ENCODE measurements at places on chromosomes 5 and 9.

GRCh38 chr5:154228696-154229095, 38.2 kb downstream of the GALNT10 start:
- no peak for DNase-seq

GRCh38 chr5:159987031-159987674, 21.8 kb upstream of the TTC1 start:
- DNase-seq = peak; percentile 31

DNA sequence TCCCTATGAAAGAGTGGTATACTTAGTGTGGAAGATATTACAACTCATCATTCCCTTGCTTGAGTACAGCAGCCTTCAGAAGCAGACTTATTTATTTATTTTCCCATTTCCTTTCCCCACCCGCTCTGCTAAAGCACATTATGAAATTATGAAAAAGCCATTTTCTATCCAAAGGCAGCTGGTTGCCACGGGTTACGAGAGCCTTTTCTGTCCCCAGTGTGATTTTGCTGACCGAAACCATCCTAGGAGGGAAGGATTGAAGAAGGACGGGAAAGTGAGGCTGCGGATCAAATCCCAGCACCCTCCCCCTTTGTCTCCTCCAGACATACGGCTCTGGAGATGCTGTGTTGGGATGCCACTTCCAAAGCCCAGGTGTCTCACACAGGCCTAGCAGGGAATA, 246.9 kb downstream of the TLR4 start:
- DNase-seq = no peak

DNA sequence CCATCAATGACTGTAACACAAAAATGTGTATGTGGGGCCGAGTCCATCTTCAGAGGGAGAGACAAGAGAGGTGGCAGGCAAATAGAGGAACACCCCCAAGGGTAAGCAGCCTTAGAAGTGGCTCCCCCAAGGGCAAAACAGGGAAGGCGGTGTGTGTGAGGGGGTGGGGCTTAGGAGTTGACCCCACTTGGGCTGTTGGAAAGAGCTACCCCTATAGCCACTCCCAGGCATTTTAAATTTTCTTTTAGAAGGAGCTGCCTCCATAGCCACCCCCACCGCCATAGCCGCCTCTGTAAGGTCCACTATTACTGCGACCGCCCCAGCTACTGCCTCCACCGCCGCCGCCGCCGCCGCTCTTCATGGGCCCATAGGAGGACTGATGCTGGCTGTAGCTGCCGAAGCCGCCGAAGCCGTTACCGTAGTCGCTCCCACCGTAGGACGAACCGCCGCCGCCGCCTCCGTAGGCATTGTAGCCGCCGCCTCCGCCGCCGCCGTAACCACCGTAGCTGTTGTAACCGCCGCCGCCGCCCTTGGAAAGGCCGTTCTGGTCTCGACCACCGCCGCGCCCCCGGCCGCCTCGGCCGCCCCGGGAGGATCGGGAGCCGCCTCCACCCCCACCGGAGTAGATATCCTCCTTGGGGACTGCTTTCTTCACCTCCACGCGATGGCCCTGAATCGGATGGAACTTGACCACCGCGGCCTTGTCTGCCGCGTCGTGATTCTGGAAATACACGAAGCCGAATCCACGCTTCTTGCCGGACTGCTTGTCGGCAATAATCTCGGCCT, 1.1 kb downstream of the HNRNPA0 start:
- no peak for DNase-seq

- DNase-seq = no peak
Observed at GRCh38 chr5:97063251-97063650, 79.2 kb downstream of the LIX1 start.

Data from stimulated activated CD4-positive, alpha-beta T cell treated with anti-CD3 and anti-CD28 coated beads, Interleukin-1b, Interleukin-23, amount 100 ng/mL, for 1 hour (primary cell).